ENCODE measurements at places on chromosomes 5 and 9.

DNA sequence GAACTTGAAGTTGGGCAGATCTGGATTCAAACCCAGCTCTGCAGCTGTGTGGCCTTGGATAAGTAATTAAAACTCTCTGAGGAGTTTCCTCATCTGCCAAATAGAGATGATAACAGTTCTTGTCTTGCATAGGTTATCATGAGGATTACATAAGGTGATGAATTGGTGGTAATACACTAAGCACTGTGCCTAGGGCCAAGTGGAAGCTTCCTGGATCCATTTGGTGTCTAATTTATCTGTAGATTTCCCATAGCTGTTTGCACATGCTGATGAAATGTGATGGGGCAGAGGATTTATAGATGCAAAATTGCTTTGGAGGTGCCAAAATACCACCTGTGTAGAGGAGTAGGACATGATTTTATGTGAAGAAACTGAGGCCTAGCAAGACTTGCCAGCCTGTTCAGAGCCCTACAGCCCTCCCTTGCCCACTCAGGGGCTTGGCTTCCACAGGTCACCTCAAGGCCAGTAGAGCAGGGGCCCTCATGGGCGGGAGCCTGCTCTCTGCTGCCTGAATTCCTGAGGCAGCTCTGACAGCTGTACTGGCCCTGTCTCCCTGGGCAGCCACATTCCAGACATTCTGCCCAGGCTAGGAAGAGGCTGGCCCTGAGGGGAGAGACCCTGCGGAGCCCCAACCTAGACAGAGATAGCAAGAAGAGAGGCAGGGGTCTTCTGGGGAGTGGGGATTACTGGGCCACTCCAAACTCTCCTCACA lies 5.9 kb upstream of the FAT2 start:
- DNase-seq: no peak

DNA sequence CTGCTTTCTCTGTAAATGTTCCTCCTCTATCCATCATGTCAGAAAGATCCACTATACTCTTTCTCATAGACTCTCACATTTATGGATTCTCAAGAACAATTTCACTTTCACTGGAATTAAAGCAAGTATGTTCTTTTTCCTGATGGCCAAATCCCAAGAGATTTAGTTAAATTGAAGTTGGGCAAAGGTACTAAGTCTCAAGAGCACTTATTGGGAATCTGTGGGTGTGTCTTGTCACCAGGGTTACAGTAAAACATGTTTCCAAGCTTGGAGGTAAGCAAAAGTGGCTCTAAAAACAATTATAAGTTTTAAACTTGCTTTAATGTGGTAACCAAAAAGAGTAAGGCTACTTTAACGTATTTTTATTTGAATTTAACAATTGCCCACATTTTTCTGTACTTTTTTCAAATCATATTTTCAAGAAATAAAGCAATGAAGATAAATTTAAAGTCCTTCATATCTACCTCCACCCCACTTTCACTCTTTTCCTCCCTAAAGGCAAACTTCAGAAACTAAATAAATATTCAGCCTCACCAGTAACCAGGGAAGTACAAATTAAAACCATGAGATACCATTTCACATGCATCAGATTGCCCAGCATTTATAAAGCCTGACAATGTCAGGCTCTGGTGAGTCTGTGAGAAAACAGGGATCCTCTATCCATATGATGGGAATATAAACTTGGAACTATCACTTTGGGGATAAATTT lies 387.4 kb downstream of the CETN3 start:
- no peak for DNase-seq

DNA sequence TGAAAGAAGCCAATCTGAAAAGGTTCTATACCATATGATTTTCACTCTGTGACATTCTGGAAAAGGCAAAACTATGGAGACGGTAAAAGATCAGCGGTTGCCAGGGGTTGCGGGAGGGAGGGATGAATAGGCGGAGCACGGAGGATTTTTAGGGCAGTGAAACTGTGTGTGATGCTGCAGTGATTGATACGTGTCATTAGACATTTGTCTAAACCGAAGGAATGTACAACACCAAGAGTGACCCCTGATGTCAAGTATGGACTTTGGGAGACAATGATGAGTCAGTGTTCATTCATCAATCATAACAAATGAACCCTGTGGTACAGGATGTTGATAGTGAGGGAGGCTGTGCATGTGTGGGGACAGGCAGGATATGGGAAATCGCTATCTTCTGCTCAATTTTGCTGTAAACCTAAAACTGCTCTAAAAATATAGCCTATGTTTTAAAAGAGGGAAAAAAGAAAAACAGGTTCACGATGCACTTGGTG lies 34.4 kb downstream of the ERGIC1 start:
- DNase-seq: no peak

DNA sequence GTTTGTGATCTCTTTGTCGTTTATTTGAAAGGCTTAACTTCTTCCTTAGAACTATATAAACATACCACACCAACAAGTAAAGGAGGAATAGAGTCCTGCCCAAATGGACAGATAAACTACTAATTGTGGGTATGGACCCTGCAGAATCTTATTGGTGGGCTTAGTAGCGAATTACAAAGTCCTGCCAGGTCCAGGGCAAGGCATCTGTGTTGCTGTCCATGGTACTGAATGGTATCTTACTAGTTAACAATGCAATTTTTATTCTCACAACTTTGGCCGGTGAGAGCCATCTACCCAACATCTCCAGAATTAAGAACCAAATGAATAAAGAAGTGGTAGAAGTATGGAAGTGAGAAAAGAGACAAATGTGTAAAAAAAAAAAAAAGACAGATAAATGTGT lies 1782.4 kb upstream of the WWC1 start:
- no peak for DNase-seq

GRCh38 chr5:173582216-173583111 lies 34.0 kb downstream of the BOD1 start:
- DNase-seq: peak; percentile 9

Data from GM12865 (cell line).